H54 (cell line): ENCODE measurements at places on chromosomes 1 and 21.

DNA sequence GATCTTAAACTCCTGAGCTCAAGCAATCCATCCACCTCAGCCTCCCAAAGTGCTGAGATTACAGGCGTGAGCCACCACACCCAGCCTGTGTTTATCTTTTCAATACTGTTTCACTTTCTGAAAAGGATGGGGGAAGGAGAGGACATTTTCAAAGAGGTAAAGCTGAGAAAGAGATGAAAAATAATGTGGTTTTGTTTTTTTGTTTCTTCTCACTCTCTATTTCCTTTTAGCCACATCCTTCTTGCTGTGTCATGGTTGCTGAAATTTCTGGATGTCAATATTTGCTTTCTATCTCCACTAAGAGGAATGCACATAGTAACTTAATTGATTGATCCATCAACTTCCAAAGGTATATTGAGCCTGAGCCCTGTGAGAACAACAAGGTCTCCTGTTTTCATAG lies 6.4 kb upstream of the C1orf21 start:
- no peak for DNase-seq

DNA sequence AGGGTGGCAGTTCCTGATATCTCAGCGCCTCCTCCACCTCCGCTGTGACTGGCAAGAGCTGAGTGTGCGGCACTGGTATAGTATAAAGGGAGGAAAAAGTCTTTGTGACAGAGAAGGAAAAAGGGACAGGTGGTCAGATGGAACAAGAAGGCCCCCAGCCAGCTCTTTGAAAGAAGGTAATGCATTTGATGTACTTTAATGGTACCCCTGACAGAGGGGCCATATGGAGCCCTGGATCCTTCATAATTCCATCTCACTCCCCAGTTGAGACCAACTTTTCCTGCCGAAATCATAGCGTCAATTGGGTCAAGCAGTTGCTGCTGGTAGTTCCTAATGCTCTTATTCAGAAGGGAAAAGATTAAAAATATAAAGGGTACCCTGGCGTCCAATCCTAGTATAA lies 198.2 kb downstream of the ZNF326 start:
- DNase-seq = no peak

GRCh38 chr1:14017531-14017961 lies 317.6 kb downstream of the PRDM2 start:
- no peak for DNase-seq

DNA sequence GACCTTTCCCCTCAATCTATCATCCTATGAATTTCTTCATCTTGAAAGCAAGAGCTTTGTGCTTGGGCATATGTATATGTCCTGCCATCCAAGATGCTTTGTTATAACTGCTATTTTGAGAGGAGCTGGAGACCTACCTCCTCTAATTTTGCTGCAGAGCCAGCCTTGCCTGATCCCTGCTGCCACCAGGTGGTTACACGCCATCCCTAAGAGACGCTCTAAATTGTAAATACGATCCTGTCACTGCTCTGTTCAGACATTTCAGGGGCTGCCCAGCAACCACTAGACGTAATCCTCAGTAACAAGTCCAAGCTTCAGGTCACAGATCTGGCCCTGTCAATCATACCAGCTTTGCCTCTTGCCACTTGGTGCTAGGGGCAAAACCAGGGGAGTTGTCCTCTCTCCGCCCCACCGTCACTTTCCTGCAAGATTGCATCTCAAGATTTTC lies 32.9 kb downstream of the GPA33 start:
- peak; percentile 21 for DNase-seq

- no peak for DNase-seq
These were observed 356.3 kb downstream of the USP25 start for GRCh38 chr21:16086121-16086520.

- DNase-seq = peak; percentile 16
These were observed 82.2 kb downstream of the ST6GALNAC5 start for GRCh38 chr1:76949503-76949902.

DNA sequence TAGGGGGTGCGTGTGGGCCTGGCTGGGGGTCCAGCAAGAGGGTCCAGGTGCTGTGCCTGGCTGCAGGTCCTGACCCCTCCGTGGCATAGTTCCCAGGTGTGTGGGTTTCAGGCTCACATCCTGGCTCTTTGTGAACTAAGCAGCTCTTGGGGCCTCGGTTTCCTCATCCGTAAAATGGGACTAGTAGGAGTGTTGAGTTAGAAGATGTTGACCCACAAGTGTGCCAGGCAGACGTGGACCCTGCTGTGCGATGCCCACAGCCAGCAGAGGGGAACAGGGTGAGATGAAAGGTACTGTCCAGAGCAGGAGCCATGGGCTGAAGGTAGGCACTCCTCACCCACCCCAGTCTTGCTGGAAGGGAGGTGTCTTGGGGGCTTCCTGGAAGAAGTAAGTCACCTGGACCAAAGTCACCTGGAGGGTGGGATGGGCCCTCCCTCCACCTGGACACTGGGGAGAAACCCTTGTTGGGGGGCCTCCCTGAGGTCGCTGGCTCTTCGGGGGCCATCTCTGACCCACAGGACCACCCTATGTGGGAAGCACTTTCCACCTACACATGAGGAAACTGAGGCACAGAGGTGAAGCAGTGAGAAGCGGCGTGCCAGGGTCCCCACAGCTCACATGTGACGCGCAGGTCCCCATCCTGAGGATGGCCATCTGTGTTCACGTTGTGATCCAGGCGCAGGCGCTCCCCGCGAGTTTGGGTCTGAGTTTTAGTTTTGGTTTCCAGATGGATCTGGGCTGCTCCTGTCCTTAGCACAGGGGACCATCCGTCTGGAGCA lies 1.4 kb downstream of the ARHGEF16 start:
- no peak for DNase-seq

DNA sequence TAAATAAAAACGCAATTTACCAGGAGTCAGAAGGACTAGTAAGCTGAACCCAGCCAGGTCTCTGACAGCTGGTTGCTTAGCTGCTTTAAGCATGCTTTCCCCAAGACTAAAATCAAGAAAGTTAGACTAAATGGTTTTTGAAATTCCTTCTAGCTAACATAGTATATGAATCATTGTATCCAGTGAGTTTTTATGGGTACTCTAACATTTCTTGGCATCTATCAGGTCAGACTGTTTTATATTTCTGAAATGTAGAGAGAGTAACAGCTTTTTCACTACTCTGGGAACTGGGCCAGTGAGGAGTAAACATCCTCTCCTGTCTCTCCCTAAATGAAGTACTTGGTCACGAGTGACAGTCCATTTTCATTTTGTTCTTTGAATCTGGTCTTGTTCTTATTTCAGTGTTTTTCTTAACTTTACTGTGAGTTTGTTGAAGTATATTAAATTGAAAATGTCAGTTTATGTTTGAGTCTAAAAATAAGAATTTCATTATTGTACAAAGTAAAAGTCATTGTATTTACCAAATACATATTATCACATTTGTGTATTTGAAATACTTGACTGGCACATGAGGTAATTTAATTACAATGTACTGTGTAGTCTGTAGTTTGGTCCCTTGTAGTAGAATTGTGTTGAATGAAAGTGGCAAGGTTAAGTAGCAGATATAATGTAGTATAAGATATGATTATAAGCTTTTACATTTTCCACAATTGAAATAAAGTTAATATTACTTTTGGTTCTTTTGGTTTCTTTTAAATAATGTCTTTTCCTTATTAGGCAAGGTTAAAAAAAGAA lies 47.6 kb downstream of the PKN2 start:
- peak; percentile 19 for DNase-seq

- DNase-seq = no peak
These were observed 33.0 kb downstream of the LAMC2 start for GRCh38 chr1:183218971-183219615.

- no peak for DNase-seq
These were observed 607.5 kb upstream of the BRINP3 start for GRCh38 chr1:191085121-191085520.

DNA sequence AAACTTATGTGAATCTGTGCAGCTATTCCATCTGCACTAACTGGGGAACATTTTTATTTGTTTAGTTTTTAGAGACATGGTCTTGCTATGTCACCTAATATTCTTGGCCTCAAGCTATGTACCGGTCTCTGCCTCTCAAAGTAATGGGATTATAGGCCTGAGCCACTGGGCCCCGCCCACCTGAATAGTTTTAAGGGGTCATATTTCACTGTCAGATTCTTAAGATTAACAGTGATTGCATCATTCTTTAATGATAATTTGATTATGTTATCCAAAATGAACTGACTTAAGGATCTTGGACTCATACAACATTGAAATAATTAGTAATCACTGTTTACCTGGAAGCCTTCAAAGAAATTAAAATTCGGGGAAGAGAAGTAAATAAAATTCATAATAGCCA lies 12.6 kb upstream of the KLF18 start:
- DNase-seq = no peak

DNA sequence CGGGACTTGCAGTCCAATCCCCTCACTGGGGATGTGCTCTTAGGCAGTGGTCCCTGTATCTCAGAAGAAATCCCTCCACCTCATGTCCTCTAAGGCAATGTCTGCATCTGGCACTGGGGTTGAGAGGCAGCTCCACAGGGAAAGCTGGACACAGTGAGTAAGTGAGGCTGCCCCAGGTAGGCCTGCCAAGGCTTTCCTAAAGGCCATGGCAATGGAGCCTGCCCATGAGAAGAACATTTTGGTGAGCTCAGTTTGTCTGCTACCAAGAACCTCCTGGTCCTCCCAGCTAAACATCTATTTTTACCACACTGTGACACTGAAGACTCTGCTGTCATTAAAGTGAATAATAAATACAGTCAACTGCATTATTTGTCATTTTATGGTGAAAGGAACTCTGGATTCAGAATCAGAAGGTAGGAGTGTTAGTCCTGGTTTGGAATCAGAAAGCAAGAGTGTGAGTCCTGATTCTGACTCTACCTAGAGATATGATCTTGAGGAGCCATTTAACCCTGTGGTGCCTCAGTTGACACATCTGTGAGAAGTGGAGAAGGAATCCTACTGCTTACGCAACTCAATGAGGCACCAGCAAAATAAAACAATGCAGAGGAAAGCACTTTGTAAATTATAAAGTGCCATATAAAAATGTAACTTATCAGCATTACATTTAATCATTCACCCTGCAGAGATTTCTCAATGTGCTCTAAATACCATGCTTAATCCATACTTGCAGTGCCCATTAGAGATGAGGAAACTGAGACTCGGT lies 41.0 kb downstream of the TBX15 start:
- DNase-seq = no peak

DNA sequence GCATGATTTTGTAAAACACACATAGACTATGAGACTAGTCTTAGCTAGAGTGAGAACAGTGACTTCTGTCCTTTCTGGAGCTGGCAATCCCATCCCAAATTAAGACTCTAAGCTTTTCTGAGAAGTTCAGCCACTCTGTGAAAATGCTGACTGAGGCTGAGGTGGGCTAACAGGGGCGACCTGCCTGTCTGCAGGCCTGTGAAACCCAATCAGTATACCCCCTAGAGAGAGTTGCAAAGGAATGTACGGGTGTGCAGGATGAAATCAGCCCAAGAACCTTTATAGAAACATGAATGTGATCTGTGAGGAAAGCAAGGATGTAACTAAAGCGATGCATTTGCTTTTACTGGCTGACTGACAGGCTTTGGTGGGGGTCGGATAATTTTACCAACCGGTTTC lies 16.0 kb upstream of the TBX15 start:
- DNase-seq = no peak

GRCh38 chr1:238991765-238992495 lies 394.4 kb upstream of the CHRM3 start:
- no peak for DNase-seq

DNA sequence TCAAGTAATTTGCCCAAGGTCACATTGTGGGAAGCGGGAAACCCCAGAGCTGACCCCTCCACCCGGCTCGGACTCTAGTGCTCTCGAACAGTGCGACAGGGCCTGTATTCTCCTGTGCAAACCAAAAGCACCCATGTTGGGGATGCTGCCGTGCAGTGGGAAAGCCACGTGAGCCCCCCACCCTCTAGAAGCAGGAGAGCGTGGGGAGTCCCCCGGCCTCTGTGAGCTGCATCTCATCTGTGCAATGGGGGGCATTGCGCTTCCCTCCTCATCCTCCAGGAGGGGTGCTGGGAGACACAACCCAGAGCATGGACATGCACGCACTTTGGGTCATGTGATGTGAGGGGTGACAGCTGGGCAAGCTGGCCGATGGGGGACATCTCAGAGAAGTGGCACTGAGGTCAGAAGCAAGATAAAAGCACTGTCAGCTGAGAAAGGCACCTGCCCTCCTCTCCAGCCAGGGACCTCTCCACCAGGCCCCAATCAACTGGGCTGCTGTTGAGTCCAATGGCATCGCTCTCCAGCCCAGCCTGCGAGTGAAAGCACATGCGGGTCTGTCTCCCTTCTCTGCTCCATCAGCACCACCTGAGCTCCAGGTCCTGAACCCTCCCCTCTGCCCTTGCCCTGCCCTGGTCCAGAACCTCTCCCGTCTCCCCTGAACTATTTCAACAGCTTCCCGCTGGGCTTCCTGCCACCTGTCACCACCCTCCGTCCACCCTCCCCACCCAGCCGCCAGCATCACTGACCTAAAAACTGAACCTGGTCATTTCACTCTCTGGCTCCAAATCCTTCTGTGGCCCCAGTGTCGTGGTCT lies 76.4 kb upstream of the IFFO2 start:
- DNase-seq = no peak

DNA sequence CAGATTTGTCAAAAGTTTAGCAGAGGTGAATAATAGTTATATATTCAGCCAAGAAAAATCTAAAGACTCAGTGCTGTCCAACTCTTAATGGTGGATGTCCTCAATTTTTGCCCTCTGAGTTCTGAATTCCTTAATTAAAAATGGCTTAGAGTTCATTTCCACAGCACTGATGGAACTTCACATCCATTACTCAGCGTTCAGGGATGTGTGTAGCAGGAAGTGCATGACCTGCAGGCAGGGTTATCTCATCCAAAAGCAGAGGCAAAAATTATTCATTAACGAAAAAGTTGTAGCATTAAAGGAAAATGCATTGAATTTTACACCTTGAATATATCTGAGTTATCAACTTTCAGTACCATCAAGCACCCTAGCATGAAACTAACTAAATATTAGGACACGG lies 96.7 kb downstream of the ZP4 start:
- no peak for DNase-seq

GRCh38 chr1:61743716-61744580 lies 1.7 kb downstream of the PATJ start:
- no peak for DNase-seq

- no peak for DNase-seq
These were observed 32.8 kb downstream of the PADI6 start for GRCh38 chr1:17404820-17405219.
